Activated CD4-positive, alpha-beta T cell treated with anti-CD3 and anti-CD28 coated beads, Interleukin-2, amount 10 ng/mL, durations not matched to agents 7 days and 5 days (primary cell): ENCODE measurements at places on chromosomes 13 and 19. TPM values are rescaled to one million over a fixed set of nuclear protein-coding genes. Genes with fewer than 3 reads are reported as not detected.

ZNF121 gene
- 52.2 TPM for total RNA-seq

ENOX1 gene
- 0.07 TPM for total RNA-seq

ATP4A gene
- total RNA-seq, result not detected

CLDN10 gene
- total RNA-seq, result not detected

FLT1 gene
- 0.32 TPM for total RNA-seq

FGF22 gene
- not detected for total RNA-seq

DNA sequence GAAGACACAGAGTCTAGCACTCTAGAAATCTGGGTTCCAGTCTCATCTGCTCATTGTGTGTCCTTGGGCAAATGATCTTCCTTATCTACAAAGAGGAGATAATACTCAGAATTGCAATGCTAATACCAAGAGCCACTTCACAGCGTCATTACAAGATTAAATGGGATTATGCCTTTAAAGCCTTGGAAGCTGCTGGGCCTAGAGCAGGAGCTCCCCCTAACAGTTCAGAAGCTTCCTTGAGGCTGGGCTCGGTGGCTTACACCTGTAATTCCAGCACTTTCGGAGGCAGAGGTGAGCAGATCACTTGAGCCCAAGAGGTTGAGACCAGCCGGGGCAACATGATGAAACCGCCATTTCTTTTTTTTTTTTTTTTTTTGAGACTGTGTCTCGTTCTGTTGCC, 27.6 kb downstream of the AP2S1 start:
- H3K4me3 ChIP-seq, result no peak overlapping the region
- H3K27ac ChIP-seq, result no peak overlapping the region
- H3K36me3 ChIP-seq, result no peaks in the 10 kb centered on the region
- peaks cover 50% of the 10 kb centered on the region for H3K4me1 ChIP-seq

GRCh38 chr13:48564056-48564455, 31.2 kb upstream of the RCBTB2 start:
- DNase-seq, result no peak
- no peak overlapping the region for H3K27ac ChIP-seq
- H3K27me3 ChIP-seq, result peaks cover 35% of the 10 kb centered on the region
- H3K4me1 ChIP-seq, result peaks cover 59% of the 10 kb centered on the region
- no peak overlapping the region for H3K4me3 ChIP-seq

DNA sequence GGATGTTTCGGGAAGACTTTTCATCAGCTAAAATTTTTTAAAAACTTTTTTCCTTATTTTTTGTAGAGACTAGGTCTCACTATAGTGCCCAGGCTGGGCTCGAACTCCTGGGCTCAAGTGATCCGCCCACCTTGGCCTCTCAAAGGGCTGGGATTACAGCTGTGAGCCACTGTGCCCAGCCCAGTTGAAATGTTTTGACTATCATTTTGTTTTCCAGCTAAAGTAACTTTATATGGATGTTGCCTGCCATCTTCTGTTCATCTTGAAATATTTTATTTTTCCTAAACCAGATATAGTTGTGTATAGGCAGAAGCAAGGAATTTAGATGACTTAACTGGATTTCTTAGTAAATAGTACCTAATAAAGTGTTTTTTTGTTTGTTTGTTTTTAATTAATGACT, 7.0 kb downstream of the CAB39L start:
- no peak overlapping the region for H3K4me3 ChIP-seq
- peaks cover 3% of the 10 kb centered on the region for H3K4me1 ChIP-seq
- H3K27ac ChIP-seq, result no peak overlapping the region

DNA sequence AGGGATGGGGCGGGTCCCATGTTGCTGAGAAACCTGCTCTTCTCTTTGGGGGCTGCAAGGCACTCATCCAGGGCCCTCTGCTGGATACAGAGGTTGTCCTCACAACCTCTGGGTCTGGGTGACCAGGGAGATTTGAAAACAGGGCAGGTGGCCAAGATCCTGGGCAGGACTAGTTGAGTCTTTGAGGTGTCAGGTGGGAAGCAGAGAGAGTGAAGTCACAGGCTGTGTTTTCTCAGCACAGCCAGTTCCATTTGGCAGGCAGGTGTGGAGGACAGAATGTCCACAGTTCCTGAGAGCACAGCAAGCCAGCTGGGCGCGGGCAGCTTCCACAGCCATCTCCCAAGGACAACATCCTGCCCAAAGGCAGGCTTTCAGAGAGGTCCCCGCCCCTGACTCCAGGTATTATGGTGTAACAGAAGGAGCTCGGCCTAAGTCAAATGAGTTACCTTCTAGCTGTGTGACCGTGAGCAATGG, 118.8 kb downstream of the NUFIP1 start:
- no peak overlapping the region for H3K4me3 ChIP-seq
- no peaks in the 10 kb centered on the region for H3K4me1 ChIP-seq
- H3K36me3 ChIP-seq, result no peaks in the 10 kb centered on the region
- peaks cover 7% of the 10 kb centered on the region for H3K27me3 ChIP-seq

GRCh38 chr13:26964278-26965250, 204.0 kb upstream of the GPR12 start:
- no peak for DNase-seq
- no peaks in the 10 kb centered on the region for H3K36me3 ChIP-seq
- H3K4me1 ChIP-seq, result no peaks in the 10 kb centered on the region
- H3K27me3 ChIP-seq, result no peaks in the 10 kb centered on the region
- H3K4me3 ChIP-seq, result no peak overlapping the region

- no peak for DNase-seq
- H3K4me1 ChIP-seq, result peaks cover 12% of the 10 kb centered on the region
- no peak overlapping the region for H3K27ac ChIP-seq
- peaks cover 6% of the 10 kb centered on the region for H3K27me3 ChIP-seq
- no peaks in the 10 kb centered on the region for H3K36me3 ChIP-seq
- H3K4me3 ChIP-seq, result no peak overlapping the region
These were observed 76.2 kb downstream of the GGACT start for GRCh38 chr13:100512422-100512821.

DNA sequence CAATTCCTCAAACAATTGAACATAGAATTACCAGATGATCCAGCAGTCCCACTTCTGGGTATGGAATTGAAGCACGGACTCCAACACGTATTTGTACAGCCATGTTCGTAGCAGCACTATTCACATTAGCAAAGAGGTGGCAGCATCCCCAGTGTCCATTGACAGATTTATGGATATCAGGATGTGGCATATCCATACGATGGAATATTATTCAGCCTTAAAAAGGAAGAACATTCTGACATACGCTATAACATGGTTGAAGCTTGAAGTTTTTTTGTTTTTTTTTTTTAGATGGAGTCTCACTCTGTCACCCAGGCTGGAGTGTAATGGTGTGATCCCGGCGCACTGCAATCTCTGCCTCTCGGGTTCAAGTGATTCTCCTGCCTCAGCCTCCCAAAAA, 220.6 kb downstream of the ZIC5 start:
- no peak for DNase-seq
- H3K36me3 ChIP-seq, result no peaks in the 10 kb centered on the region
- no peaks in the 10 kb centered on the region for H3K27me3 ChIP-seq
- H3K4me1 ChIP-seq, result no peaks in the 10 kb centered on the region
- H3K27ac ChIP-seq, result no peak overlapping the region

DNA sequence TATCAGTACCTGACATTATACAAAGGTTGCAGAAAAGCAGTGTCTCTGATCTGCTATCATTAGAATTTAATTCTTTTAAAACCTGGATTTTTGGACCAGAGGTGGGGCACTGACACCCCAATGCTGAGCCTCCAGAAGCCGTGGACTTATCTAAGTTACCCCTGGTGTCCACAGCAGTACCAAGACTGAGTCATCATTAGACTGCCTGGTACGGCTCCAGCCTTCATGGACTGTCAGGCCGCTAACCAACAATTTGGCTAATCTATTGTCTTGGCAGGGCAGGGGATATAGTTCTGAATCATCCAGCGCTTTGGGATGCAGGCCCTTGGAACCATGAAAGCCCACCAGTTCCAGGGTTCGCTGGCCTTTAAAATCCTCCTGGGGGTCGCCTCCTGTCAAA, 78.3 kb downstream of the TSHZ3 start:
- H3K36me3 ChIP-seq, result no peaks in the 10 kb centered on the region
- no peak for DNase-seq
- no peak overlapping the region for H3K27ac ChIP-seq
- H3K4me1 ChIP-seq, result no peaks in the 10 kb centered on the region
- H3K4me3 ChIP-seq, result no peak overlapping the region
- H3K27me3 ChIP-seq, result no peaks in the 10 kb centered on the region

GRCh38 chr13:23325191-23325590, 108.3 kb downstream of the SACS start:
- peaks cover 1% of the 10 kb centered on the region for H3K27me3 ChIP-seq
- H3K27ac ChIP-seq, result no peak overlapping the region
- peaks cover 3% of the 10 kb centered on the region for H3K36me3 ChIP-seq
- no peak overlapping the region for H3K4me3 ChIP-seq

DNA sequence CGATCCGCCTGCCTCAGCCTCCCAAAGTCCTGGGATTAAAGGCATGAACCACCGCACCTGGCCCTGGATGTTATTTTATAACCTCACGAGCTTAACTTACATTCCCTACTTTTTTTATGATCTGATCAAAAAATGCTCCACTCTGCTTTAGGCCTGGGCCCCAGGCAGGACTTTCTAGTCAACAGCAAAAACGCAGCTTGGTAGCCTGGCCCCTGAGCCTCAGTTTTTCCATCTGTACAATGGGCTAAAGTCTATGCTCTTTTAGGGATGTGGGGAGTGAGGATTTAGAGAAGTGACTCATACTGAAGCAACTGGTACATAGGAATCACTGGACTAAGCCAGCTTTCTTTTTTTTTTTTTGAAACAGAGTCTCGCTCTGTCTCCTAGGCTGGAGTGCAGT, 11.9 kb upstream of the PIK3R2 start:
- H3K4me3 ChIP-seq, result no peak overlapping the region
- H3K27me3 ChIP-seq, result no peaks in the 10 kb centered on the region
- H3K4me1 ChIP-seq, result no peaks in the 10 kb centered on the region

DNA sequence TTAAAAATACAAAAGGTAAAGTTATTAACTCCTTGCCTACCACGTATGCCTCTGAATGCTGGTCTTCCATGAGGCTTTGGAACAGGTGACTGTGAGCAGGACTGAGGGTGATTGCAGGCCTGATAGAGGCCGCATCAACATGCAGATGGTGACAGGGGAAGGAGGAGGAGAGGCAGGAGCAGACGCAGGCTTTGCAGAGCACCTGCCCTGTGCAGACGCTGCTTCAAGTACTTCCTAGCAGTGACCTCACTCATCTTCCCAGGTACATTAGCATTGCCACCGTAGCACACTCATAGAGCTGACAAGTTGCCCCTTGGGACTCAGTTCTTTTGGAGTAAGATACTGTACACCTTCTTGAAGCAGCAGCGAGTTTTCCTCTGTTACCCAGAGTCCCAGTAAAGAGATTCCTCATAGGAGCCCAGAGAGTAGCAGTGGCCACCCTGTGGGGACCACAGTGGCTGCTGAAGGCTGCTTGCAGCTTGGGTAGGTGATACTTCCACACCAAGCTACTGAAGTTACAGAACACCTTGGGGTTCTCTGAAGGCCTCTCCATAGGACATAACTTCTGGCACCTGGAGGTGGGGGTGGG, 56.0 kb downstream of the ZNF536 start:
- no peaks in the 10 kb centered on the region for H3K27me3 ChIP-seq
- no peaks in the 10 kb centered on the region for H3K36me3 ChIP-seq
- no peak for DNase-seq
- H3K27ac ChIP-seq, result no peak overlapping the region

GRCh38 chr13:29977476-29978120, 127.2 kb upstream of the UBL3 start:
- H3K4me1 ChIP-seq, result peaks cover 14% of the 10 kb centered on the region
- H3K4me3 ChIP-seq, result no peak overlapping the region
- H3K27ac ChIP-seq, result no peak overlapping the region

GRCh38 chr19:33686687-33687480, 65.1 kb downstream of the CHST8 start:
- DNase-seq, result no peak
- peaks cover 5% of the 10 kb centered on the region for H3K27me3 ChIP-seq
- no peaks in the 10 kb centered on the region for H3K36me3 ChIP-seq
- H3K27ac ChIP-seq, result no peak overlapping the region
- no peaks in the 10 kb centered on the region for H3K4me1 ChIP-seq

DNA sequence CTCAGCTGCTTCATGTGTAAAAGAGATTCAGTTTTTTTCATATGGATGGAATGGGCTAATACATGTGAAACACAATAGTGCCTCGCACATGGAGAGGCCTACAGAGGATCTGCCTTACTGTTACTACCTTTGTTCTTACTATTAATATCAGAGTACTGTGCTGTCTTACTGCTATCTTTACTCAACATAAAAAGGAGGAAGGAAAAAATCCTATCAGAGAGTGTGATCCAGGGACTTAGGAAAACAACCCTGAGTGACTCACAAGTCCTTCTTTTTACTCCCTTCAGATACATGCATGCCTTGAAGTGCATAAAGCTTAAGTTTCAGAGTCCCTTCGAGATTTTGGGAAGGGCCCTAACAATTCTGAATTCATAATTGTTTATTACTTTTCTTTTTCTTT, 136.8 kb downstream of the TBC1D4 start:
- no peak overlapping the region for H3K4me3 ChIP-seq
- H3K36me3 ChIP-seq, result no peaks in the 10 kb centered on the region
- no peaks in the 10 kb centered on the region for H3K4me1 ChIP-seq
- no peak overlapping the region for H3K27ac ChIP-seq
